ENCODE measurements at places on chromosomes 16 and 17. TPM values are rescaled to one million over a fixed set of nuclear protein-coding genes. Genes with fewer than 3 reads are reported as not detected.

DNA sequence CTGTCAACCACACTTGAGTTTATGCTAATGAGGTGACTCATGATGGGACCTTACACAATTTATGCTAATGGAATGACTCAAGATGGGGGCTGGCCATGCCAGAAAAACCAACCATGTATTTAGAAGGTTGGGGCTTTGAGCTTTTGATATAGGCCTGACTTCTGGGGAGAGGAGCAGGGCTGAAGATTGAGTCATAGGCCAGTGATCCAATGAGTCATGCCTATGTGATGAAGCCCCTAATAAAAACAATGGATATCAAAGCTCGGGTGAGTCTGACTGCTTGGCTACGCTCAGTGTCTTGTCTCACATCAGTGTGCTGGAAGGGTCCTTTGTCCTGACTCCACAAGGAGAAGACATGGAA, 7.3 kb downstream of the MFSD6L start:
- no peaks in the 10 kb centered on the region for H3K36me3 ChIP-seq
- peaks cover 7% of the 10 kb centered on the region for H3K4me1 ChIP-seq
- H3K27me3 ChIP-seq: no peaks in the 10 kb centered on the region
- DNase-seq: no peak
- H3K4me3 ChIP-seq: no peak overlapping the region
- H3K27ac ChIP-seq: no peak overlapping the region

DNA sequence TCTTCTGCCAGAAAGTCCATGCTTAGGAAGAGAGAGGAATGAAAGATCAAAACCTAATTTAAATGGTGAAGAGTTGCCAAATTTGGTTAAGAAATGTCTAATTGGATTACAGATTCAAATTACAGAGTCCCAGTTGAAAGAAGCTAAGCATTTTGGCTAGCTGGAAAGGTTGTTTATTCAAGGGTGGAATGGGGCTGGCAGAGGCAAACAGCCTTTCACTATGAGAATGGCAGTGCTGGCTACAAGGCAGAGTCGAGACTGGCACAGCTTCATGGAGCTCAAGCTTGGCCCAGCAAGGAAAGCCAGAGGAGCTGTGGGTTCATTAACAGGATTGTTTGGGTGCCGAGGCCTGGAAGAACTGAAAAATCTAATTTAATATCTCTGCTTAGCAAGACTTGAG, 13.6 kb downstream of the MAP3K3 start:
- H3K27me3 ChIP-seq: no peaks in the 10 kb centered on the region
- H3K4me3 ChIP-seq: no peak overlapping the region
- H3K27ac ChIP-seq: no peak overlapping the region
- H3K4me1 ChIP-seq: no peaks in the 10 kb centered on the region

CES4A gene
- not detected for total RNA-seq

TP53TG3E gene
- not detected for total RNA-seq

TP53TG3F gene
- total RNA-seq: not detected

MPP3 gene
- total RNA-seq: 7.9 TPM

BAIAP3 gene
- total RNA-seq: 4.2 TPM

DNA sequence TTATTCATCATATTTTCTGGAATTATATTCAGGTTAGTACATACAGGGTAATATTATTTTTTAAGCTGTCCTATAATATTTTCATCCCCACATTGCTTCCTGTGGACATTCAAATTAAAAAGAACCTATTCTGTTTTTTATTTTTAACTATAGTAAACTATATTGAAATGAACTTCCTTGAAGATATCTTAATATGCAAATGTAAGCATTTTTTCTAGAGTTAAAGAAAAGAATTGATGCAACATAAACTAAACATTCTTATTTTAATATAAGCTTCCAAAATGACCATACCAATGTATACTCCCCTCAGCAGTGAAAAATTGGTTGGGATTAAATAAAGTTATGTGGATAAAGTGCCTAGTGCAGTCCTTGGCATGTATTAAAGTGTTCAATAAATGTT, 416.6 kb downstream of the KIF2B start:
- DNase-seq: no peak
- H3K36me3 ChIP-seq: no peaks in the 10 kb centered on the region
- no peak overlapping the region for H3K4me3 ChIP-seq
- H3K4me1 ChIP-seq: no peaks in the 10 kb centered on the region

DNA sequence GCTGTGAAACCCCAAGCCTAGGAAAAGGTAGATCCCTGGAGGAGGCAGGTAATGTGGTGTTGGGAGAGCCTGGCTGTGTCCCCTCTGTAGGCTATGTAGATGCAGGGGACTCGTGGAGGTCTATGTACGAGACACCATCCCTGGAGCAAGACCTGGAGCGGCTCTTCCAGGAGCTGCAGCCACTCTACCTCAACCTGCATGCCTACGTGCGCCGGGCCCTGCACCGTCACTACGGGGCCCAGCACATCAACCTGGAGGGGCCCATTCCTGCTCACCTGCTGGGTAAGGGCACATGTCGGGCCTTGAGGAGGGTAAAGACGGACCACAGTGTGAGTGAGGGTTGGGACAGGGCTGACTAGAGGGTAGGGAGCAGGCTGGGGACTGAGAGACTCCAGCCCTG, 12.0 kb downstream of the ACE start:
- no peaks in the 10 kb centered on the region for H3K36me3 ChIP-seq
- DNase-seq: no peak
- H3K27ac ChIP-seq: no peak overlapping the region
- H3K27me3 ChIP-seq: no peaks in the 10 kb centered on the region
- no peak overlapping the region for H3K4me3 ChIP-seq
- H3K4me1 ChIP-seq: no peaks in the 10 kb centered on the region

DNA sequence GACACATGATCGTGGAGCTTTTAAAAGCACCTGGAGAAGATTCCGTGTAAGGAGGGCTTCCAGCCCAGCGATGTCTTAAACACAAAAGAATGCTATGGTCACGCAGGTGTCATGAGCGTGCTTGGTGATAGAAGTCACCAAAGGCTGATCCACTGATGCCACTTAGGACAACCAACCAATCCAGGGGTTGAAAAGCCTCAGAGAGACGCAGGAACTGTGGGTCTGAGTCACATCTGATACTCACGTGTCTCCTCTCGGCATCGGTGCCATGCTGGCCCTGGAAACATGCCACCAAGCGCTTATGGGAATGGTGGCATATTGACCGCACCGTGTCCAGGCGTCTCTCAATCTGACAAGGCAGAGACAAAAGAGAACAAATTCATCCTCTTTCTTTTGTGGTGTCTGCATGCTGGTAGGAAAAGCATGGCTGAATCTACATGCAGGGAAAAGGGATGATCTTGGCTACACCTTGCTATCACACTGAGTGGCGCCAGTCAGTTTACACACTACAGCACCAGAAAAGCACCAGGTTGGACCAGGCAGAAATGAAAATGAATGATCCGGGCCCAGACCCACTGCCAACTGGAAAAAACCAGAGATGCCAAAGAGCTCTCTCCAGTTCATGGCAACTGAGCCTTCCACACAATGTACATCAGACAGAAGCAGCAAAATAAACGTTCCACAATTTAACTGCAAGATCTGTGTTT, 38.0 kb downstream of the ARHGAP17 start:
- peaks cover 35% of the 10 kb centered on the region for H3K4me1 ChIP-seq
- no peak overlapping the region for H3K4me3 ChIP-seq
- H3K27me3 ChIP-seq: no peaks in the 10 kb centered on the region
- DNase-seq: no peak
- peak overlapping the region; percentile 66 for H3K27ac ChIP-seq
- peaks cover 2% of the 10 kb centered on the region for H3K36me3 ChIP-seq

FBXW10 gene
- 0.11 TPM for total RNA-seq

NECAB2 gene
- total RNA-seq: 0.68 TPM

- no peaks in the 10 kb centered on the region for H3K27me3 ChIP-seq
- 0 out of 2 replicates have a peak, but pooled peaks cover 1% of the 10 kb centered on the region for H3K36me3 ChIP-seq
- DNase-seq: no peak
- no peak overlapping the region for H3K27ac ChIP-seq
- no peaks in the 10 kb centered on the region for H3K4me1 ChIP-seq
- no peak overlapping the region for H3K4me3 ChIP-seq
Observed at GRCh38 chr16:73214825-73215677, 167.1 kb upstream of the ZFHX3 start.

KRTAP4-3 gene
- total RNA-seq: not detected

KCNJ18 gene
- not detected for total RNA-seq
